ENCODE measurements at places on chromosomes 11 and 22.

DNA sequence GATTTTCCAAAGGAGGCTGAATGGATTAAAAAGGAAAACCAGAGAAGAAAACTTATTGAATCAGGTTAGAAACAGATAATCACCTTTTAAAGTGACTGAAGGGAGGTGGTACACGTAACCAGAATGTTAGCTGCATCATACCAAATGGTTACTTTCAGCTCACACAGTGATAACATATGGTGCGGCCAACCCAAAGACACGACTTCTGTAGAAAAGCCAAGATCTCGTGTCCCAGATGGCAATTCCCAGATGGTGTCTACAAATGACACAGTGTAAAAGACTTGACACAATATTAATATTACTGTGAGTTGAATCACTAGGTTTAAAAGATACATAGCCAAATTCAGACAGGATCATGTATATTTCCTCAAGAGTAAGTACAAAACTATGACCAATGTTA is 5.2 kb downstream of the PPP2R1B start:
- no peak for DNase-seq

GRCh38 chr11:62133328-62134065 is 9.7 kb downstream of the INCENP start:
- DNase-seq = no peak

DNA sequence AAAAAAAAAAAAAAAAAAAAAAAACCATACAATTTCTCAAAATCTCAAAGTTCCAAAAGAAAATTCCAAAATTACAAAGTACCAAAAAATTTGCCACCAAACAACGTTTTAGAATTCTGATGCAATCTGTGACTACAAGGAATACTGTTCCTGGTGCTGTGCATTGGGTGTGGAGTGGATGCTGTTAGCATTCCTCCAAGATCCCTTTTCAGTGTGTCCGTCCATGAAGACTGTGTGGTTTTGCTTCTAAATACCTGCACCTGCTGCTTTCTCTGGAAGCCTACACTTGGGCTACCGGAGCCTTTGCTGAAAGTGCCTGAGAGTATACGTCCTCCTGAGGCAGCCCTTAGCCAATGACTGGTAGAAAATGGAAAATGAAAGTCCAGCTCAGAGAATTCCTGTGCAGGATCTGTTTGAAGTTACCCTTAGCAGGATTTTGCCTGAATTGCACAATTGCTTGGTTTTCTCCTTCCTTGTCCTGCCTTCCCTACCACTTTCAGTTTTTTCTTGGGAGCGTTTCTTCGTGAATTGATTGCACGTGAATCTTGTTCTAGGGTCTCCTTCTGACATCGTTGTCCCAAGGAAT is 140.8 kb downstream of the TRPC6 start:
- no peak for DNase-seq

DNA sequence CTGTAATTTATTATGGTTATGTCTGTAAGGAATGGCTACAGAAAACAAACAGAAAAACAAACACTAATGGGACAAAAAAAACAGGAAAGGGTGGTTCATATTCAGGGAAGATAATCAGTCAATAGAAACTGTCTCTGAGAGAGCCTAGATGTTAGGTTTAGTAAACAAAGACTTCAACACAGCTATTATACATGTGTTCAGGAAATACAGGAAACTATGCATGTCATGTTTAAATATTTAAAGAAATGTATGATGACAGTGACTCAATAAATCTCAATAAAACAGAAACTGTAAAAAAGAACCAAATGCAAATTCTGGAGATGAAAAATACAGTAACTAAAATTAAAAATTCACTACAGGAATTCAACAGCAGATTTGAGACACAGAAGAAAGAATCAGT is 76.0 kb downstream of the PACS1 start:
- DNase-seq = no peak

DNA sequence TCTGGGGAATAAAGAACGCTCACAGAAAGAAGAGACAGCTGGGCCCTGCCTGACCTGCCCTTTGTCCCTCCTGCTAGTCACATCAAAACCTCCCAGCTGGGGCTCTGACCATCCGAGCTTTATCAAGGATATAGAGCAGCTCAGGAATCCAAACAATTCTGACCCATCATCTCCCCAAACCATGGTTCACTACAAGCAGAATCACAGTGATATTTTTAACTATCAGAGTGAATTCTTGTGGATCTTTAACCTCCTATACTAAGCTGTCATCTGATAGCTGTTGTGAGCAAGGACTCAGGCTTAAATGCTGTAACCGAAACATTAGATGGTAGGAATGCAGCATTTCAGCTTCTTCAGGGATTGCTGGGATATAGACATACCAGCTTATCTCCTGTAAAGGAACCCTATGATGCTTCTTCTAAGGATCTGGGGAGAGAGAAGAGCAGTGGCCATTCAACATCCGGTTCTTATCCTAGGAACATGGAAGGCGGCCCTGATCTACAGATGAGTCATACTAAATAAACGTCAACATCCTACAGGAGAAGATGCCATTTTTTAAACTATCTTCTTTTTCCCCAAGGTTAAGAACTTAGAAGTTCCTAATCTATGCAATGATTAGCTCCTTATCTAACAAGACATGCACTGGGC is 84.7 kb upstream of the AKIP1 start:
- DNase-seq = no peak

DNA sequence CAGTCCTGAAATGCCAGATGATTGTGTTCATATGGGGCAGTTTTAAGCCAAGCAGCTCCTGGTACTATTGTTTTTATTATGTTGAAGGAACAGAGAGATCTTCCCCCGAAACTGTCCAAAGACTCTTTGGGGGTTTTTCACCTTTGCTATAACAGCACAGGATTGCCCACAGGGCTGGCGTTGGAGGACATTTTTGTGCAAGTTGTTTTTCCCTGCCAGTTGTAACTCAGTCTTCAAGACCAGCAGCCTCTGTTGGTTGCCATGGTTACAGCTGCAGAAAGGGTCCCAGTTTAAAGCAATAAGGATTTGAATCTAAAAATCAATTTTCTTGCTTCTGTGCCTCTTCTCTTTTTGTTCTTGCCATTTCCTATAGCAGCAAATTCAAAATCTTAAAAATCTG is 45.4 kb upstream of the YWHAH start:
- no peak for DNase-seq

DNA sequence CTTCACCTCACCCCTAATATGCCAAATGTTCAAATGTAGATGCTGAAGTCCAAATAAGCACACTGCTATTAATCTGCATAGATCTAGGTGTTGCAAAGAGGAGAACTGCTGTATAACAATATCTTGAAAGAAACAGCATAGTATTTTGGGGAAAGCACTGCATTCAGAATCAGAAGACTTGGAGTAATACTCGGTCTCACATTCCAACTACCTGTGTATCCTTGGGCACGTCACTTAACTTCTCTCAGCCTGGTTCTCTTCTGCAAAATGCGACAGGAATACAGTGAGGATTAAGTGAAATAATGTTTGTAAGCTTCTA is 332 bp upstream of the HMGXB4 start:
- no peak for DNase-seq

- peak; percentile 45 for DNase-seq
Measured at GRCh38 chr11:33731723-33732531, 4.3 kb downstream of the CD59 start.

DNA sequence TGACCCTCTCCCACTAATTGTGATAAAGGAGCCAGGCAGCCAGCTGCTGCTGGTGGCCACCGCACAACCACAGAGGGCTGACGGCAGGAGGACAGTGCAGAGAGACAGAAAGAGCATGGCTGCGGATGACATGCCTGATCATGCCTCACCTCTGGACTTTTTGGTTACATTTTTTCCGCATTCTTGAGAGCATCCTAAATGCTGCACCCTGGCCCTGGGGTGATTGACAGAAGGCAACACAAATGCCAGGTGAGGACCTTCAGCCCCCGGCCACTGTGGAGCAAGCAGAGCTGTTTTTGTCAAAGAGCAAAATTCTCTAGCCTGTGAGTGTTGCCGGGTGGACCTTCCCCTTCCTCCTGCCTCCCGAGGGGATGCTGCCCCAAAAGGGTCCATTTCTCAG is 78.5 kb downstream of the RPS6KA4 start:
- no peak for DNase-seq

DNA sequence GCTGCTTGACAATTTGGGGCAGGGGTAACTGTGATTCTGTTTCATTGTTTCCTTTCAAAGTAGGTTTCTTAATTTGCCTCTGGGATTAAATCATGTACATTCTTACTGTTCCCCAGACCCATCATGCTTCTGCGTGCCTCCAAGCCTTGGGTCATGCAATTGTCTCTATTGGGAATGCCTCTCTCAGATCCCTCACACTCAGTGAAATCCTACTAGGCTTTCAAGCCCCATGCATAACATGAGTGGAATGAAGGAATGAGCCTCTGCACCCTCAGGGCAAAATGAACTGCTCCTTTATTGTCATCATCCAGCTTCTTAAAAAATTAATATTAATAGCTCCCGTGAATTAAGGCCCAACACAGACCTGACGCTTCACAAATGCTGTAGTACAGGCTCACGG is 381.7 kb downstream of the TENM4 start:
- DNase-seq = no peak

GRCh38 chr11:112292785-112293407 is 32.2 kb upstream of the PLET1 start:
- no peak for DNase-seq

All from activated CD4-positive, alpha-beta T cell treated with anti-CD3 and anti-CD28 coated beads, Interleukin-2, amount 50 U/mL, for 24 hours (primary cell).